CD4-positive, alpha-beta T cell treated with Interleukin-12 subunit alpha and Interleukin-12 subunit beta, for 1 hour (primary cell): ENCODE measurements at places on chromosomes 1 and 21.

DNA sequence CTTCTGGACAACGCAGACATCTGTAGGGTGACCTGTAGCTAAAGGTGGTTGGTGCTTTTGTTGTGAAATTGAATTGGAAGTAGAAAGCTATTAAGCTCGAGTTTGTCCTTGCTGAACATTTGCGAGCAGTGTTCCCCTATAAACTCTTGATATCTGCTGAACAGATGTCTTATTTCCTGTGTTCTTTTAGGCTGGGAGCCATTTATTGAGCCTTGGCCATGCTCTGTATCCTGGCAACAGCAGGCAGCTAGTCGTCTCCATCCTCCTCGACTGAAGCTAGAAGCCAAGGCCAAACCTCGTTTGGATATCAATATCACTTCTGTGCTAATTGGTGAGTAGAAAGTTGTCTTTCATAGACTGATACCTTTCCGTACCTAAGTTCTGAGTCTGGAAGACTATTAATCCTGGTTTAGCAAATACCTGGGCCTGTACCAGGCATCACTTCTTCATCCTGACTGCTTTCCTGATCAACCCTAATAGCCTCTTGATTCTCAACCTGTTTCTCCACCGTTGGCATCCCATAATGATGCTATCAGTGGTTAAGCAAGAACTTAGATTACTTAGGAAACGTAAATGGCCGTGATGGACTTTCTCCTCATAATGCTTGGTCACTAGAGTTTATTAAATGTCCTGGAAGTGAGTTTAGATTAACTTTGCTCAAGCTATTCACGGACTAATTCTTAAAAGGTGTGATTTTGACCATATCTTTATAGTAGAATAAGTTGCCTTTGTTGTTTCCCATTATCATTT, 103.4 kb downstream of the VPS13D start:
- DNase-seq = no peak

DNA sequence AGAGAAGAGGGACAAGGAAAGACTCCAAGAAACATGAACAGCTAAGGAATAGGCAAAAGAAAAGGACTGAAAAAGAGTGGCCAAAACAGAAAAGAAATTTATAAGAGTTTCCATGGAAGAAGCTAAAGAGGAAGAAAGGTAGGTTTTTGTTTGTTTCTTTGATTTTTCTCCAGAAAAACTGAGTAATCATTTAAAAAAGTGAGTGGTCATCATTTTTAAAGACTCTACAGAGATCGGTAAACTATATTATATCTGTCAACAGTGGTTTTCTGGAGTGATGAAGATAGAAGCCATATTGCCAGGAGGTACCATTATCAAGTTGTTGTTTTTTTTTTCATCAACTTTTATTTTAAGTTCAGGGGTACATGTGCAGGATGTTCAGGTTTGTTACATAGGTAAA, 202.4 kb downstream of the DNAH14 start:
- no peak for DNase-seq

DNA sequence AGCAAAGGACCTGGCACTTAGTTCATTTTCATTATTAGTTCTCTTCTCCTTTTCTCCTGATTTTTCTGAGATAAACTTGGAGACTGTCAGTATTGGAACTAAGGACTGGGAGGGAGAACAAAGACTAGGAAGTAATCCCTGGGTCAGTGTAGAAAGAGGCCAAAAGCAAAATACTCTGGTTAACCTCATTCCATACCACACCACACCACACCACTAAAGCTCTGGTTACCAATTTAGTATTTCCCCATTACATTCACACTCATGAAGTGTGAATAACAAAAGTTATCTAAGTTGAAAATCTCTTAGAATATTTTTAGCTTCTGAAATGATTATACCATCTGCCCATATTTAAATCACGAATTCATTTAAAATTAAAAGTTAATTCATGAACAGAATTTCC, 68.9 kb upstream of the DMRTA2 start:
- no peak for DNase-seq

DNA sequence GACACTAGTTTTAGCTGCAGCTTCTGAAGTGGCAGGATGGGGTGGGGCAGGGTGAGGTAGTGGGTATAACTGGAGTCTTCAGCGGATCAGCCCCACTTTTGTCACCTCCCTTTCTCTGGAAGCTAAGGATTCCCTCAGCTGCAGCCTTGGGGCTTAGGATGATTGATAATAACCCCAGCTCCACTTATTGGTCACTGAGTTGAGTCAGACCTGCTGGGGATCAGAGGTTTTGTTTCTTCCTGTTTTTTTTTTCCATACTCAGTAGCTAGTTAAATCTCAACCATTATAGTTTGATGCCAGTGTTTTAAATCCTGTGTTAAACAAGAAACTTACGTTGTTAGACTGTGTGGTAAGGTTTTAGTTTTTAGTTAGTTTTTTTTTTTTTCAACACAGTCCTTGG, 57.2 kb downstream of the LAMC1 start:
- no peak for DNase-seq

- DNase-seq = no peak
Observed at GRCh38 chr1:17877316-17877715, 122.2 kb downstream of the ACTL8 start.

- DNase-seq = peak; percentile 85
Observed at GRCh38 chr1:185317886-185318310, 855 bp upstream of the IVNS1ABP start.

GRCh38 chr1:212973426-212973825, 23.1 kb downstream of the VASH2 start:
- no peak for DNase-seq

- peak; percentile 84 for DNase-seq
Observed at GRCh38 chr1:172662464-172663109, 3.7 kb downstream of the FASLG start.

GRCh38 chr1:109498161-109498801, 4.4 kb downstream of the CYB561D1 start:
- DNase-seq = peak; percentile 29

DNA sequence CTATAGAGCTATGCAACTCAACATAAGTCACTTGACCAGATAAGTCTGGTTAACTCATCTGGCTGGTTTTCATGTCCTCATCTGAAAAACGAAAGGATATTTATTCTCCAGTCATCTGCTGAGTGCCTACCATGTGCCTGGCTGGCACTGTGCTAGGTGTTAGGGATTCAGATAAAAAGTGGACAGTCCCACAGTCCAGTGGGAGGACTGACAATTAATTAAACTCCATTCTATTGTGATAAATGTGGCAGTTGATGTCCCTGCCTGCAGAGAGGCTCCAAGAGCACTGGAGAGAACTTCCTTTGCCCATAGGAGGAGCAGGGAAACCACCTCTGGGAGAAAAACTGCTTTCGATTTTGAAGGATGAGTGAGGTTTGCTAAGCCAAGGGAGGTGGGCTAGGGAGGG, 5.4 kb downstream of the NUAK2 start:
- peak; percentile 17 for DNase-seq

- DNase-seq = no peak
Observed at GRCh38 chr1:90340606-90341005, 345.7 kb downstream of the ZNF326 start.

- DNase-seq = no peak
Observed at GRCh38 chr1:86227026-86227425, 70.5 kb upstream of the COL24A1 start.

GRCh38 chr1:59927213-59927612, 640 bp upstream of the CYP2J2 start:
- no peak for DNase-seq

DNA sequence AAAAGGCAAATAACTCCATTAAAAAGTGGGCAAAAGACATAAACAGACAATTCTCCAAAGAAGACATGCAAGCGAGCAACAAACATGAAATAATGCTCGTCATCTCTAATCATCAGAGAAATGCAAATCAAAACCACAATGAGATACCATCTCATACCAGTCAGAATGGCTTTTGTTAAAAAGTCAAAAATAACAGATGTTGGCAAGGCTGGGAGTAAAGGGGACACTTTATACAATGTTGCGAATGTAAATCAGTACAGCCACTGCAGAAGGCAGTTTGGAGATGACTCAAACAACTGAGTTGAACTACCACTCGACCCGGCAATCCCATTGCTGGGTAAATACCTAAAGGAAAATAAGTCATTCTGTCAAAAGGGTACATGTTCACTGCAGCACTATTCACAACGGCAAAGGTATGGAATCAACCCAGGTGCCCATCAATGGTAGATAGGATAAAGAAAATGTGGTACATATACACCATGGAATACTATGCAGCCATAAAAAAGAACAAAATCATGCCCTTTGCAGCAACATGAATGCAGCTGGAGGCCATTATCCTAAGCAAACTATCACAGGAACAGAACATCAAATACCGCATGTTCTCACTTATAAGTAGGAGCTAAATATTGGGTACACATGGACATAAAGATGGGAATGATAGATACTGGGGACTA, 25.9 kb downstream of the TSPAN2 start:
- DNase-seq = peak; percentile 76

GRCh38 chr21:16540966-16541727, 811.4 kb downstream of the USP25 start:
- no peak for DNase-seq

GRCh38 chr1:89644119-89644814, 11.3 kb downstream of the LRRC8C start:
- DNase-seq = no peak

- no peak for DNase-seq
Observed at GRCh38 chr1:180630408-180631193, 1.2 kb upstream of the XPR1 start.
